ENCODE measurements at places on chromosomes 5 and 9. TPM values are rescaled to one million over a fixed set of nuclear protein-coding genes. Genes with fewer than 3 reads are reported as not detected.

LCN2 gene
- total RNA-seq: not detected

FOXD1 gene
- 6.5 TPM for total RNA-seq

PITX1 gene
- 0.38 TPM for total RNA-seq

SLC27A6 gene
- total RNA-seq: not detected

PDZD2 gene
- 0.28 TPM for total RNA-seq

GFI1B gene
- total RNA-seq: not detected

BSPRY gene
- not detected for total RNA-seq

ANKRD34B gene
- total RNA-seq: not detected

SLC6A18 gene
- not detected for total RNA-seq

OTULINL gene
- total RNA-seq: 0.56 TPM

SLC27A4 gene
- 10.7 TPM for total RNA-seq

TAF11L5 gene
- not detected for total RNA-seq

PCDHGA9 gene
- total RNA-seq: 2.1 TPM

TUSC1 gene
- 8.4 TPM for total RNA-seq

CXCL14 gene
- under 0.01 TPM for total RNA-seq

PRSS3 gene
- total RNA-seq: 6.5 TPM

PLAC8L1 gene
- total RNA-seq: not detected

NUDT2 gene
- total RNA-seq: 27.9 TPM

SARDH gene
- 9.6 TPM for total RNA-seq

SPATA31D4 gene
- total RNA-seq: not detected

CAMK2A gene
- 0.28 TPM for total RNA-seq

SPATA31A3 gene
- total RNA-seq: not detected

IRX1 gene
- 0.19 TPM for total RNA-seq

LPAR1 gene
- total RNA-seq: 50.7 TPM

PCDHB12 gene
- total RNA-seq: 0.28 TPM

CCL27 gene
- not detected for total RNA-seq

CAVIN4 gene
- 1.5 TPM for total RNA-seq

DIRAS2 gene
- not detected for total RNA-seq

CETN3 gene
- 16.3 TPM for total RNA-seq

NRARP gene
- 0.28 TPM for total RNA-seq

CHSY3 gene
- 25.1 TPM for total RNA-seq

PCDHGB7 gene
- total RNA-seq: 4.5 TPM

BARHL1 gene
- total RNA-seq: not detected

ST6GALNAC4 gene
- total RNA-seq: 33.3 TPM

HMCN2 gene
- total RNA-seq: under 0.01 TPM

C7 gene
- total RNA-seq: 0.96 TPM

KIAA0825 gene
- 3.3 TPM for total RNA-seq

ACO1 gene
- total RNA-seq: 107 TPM

TEX48 gene
- not detected for total RNA-seq

ZNF879 gene
- 5.6 TPM for total RNA-seq

FOXD4L5 gene
- total RNA-seq: under 0.01 TPM

MYOT gene
- total RNA-seq: not detected

TXNDC8 gene
- total RNA-seq: not detected

PCDHGA11 gene
- total RNA-seq: 3.1 TPM

PRUNE2 gene
- 67.7 TPM for total RNA-seq

SPINK6 gene
- not detected for total RNA-seq

HBEGF gene
- total RNA-seq: 32.6 TPM
